SHP77 treated with DMSO at 0.1 percent for 48 hours (cell line): ENCODE measurements at places on chromosomes 11 and 22.

DNA sequence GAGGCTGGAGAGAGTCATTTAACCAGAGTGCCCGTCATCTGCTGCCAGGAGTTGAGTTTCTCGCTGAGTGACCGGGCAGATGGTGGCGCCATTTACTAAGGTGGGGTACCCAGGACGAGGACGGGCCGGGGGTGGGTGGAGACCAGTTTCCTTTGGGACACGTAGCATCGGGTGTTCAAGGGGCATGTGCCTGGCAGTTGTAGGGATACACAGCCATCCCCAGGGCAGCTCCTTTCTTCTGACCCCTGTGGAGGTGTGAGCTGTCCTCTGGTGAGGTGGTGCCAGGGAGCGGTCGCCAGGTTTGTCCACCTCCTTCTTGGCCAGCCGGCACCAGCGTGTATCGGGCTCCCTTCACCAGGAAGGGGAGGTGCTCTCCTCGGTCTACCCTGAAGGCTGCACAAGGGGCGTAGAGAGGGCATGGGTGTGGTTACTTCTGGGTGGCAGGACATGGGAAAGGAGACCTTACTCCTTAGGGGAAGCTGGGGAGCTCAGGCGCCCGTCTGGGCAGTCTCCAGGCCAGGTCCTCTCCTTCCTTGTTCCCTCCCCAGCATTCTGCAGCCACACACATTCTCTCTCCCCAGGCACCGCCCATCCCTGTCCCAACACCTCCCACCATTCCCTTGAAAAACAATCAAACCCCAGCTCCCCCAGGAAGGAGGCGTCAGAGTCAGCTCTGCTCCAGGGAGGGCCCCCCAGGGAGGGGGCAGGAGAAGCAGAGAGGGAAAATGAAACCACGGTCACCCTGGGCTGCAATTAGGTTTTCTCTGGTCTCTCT lies 10.3 kb upstream of the MB start:
- peak; percentile 70 for DNase-seq

- no peak for DNase-seq
These were observed 5.6 kb upstream of the KCTD17 start for GRCh38 chr22:37045958-37046357.

GRCh38 chr11:102414559-102414958 lies 38.0 kb downstream of the TMEM123 start:
- no peak for DNase-seq

DNA sequence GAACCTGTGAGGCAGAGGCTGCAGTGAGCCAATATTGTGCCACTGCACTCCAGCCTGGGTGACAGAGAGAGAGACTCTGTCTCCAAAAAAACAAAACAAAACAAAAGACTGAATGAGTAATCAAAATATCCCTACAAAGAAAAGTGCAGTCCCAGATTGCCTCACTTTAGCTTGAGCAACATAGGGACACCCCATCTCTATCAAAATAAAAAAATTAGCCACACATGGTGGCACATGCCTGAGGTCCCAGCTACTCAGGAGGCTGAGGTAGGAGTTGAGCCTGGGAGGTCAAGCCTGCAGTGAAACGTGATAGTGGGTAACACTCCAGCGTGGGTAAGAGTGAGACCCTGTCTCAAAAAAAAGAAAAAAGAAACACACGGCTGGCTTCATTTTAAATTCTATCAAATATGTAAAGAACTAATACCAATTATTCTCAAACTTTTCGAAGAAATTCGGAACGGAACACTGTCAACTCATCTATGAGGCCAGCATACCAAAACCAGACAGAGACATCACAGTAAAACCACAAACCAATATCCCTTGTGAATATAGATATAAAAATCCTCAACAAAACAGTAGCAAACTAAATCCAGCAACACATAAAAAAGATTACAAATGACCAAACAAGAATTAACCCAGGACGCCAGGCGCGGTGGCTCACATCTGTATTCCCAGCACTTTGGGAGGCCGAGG lies 12.9 kb downstream of the CHEK2 start:
- DNase-seq, result no peak

GRCh38 chr22:29334696-29335344 lies 19.3 kb upstream of the RASL10A start:
- DNase-seq, result peak; percentile 28

DNA sequence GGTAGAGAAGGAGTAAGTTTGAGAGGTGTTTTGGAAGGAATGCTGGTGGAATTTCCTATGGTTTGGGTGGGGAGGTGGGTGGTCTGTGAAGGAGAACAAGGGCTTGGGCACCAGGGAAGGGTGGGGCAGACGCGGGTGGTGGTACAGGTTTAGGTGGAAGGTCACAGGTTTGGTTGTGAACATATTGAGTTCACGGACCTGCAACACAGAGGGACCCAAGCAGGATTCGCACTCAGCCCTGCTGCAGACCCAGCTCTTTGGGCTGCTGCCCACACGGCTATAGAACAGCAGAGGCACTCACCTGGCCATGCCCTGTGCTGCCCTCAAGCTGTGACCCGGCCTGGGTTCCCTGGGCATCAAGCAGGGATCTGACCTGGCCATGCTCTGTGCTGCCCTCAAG lies 33.5 kb upstream of the EMID1 start:
- DNase-seq, result no peak

- DNase-seq, result no peak
These were observed 70.8 kb downstream of the BLID start for GRCh38 chr11:122045181-122045586.

DNA sequence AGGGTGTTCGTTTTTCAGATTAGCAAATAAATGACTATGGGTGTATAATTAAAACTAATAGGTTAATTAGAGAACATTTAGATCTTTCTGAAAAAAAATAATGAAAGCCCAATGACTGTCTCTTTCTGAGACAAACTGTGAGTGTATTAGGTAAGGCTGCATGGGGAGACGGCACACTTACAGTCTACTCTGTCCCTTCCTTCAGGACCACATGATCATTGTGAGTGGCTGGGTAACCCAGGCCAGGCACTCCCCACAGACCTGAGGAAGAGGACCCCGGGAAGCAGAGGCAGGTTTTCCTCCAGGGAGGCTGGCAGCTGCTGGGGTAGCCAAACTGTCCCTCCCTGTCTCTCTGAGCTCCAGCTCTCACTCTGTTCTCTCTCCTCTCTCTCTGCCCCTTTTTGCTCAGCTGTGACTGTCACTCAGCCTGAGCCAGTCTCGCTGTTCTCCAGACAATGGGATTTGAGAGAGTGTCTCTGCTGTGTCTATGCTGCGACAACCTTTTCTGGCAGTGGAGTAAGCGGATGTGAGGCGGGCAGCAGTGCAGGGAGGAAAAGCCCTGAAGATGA lies 83.1 kb upstream of the NCAM1 start:
- no peak for DNase-seq

DNA sequence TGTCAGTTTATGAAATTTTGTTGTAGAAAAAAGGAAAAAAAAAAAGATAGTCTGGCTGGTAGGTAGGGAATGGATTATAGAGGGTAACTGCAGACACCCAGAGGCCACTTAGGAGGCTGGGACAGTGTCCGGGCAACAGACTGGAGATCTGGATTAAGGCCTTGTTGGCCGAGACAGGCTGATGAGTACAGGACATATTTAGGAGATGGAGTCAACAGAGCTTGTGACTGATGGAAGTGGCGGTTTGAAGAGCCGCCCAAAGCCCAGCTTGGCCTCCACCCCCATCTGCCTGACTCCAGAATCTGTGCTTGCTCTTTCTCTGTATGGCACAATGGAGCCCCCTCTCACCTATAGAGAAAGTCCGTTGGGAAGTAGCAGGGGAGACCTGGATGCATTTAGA lies 7.6 kb downstream of the PLEKHB1 start:
- DNase-seq, result no peak

GRCh38 chr11:119602745-119603373 lies 126.1 kb downstream of the NECTIN1 start:
- DNase-seq, result no peak

- no peak for DNase-seq
These were observed 42.5 kb downstream of the TTC17 start for GRCh38 chr11:43401252-43401651.

GRCh38 chr11:36601155-36601554 lies 3.1 kb upstream of the RAG2 start:
- no peak for DNase-seq

GRCh38 chr11:109940816-109941215 lies 152.4 kb upstream of the ZC3H12C start:
- no peak for DNase-seq
